ENCODE measurements at places on chromosomes 4 and X. TPM values are rescaled to one million over a fixed set of nuclear protein-coding genes. Genes with fewer than 3 reads are reported as not detected.

Gene DDIT4L
- total RNA-seq, result not detected

Gene MMRN1
- total RNA-seq, result 8.2 TPM

DNA sequence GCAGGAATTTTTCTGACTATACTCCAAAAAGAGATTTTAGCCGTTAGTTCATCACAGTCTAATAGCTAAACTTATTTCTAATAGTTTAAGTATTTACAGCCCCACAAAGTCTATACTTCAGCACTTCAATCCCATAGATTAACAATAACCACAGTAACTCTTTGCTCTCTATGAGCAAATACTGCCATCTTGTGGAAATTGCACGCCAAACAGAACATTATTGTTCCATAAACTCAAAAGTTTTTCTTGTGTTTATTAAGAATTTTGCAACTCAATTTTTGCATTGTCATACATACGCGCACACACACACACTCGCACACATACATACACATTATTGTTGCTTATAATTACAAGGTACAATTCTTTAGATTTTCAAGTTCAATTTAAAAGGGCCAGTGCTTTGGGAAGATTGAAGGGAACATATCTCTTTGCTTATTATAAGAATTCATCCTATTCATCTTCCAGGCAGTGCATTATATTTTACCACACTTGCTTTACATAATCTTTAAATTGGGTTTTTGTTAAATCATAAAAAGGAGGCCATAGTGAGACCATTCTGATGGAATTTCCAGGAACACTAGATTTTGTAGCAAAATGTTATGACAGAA, 63.8 kb upstream of the ATOH1 start:
- peak; percentile 26 for DNase-seq

GRCh38 chr4:13511101-13511500, 27.0 kb upstream of the RAB28 start:
- no peak for DNase-seq

Gene MAGEA10
- not detected for total RNA-seq

- no peak for DNase-seq
Observed at GRCh38 chr4:9921326-9921725, 100.0 kb downstream of the SLC2A9 start.

- DNase-seq, result no peak
Observed at GRCh38 chrX:54473993-54474859, 21.8 kb downstream of the FGD1 start.

DNA sequence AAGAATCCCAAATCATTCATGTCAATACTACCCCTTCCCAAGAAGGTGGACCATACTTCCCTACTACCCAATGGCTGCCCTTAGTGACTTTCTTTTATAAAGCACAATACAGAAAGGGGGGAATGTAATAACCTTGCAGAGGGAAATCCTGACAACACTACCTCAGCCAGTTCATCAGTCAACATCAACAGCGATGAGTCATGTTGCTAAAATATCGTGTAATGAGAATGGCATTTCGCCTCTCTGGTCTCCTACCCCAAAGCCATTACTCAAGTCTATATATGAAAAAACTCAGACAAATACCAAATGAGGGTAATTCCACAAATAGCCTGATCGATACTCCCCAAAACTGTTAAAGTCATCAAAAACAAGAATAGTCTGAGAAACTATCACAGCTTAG, 3.3 kb upstream of the MAGEA8 start:
- no peak for DNase-seq

DNA sequence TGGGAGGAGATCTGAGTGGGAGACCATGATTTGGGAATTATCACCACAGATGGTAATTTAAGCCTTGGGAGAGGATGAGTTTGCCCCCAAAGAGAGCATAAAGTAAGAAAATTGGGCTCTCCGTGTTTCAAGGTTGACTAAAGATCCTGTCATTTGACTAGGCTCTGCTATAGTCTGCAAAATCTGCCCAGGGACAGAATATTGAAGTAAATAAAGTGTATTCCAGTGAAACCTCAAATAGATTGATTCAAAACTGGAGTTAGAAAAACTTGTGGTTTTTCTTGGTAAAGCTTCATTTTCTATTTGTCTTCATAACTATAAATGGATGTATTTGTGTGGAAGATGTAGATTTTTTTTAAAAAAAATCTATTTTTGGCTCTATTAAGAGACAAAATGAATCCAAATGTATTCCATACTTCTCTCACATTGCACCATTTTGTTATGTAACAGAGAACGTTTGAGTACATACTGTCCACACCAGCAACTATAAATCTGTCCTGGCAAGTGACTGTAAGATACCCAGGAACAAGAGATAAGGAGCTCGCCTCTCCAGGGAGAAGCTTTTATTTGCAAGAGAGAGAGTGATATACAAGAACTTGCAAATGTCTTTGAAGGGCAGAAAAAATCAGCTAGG, 170.2 kb downstream of the CBR4 start:
- DNase-seq, result no peak

DNA sequence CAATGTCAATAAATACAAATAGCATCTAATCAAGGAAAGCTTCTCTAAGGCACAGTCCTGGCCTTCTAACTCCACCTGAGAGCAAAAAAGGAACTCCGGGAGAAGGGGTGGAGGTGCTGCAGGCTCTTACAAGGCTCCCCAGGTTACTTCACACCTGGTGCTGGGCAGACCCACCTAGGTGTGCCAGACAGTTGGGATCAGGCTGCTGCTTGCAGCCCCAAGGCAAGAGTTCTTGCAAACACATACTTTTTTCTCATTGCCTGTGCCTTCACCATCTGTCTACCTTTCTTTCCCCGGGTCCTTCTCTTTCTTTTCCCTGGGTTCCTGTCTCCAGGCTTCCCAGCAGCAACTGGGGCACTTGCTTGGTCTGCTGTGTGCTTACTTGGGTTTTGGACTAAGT, 81.4 kb upstream of the STIM2 start:
- no peak for DNase-seq

Gene PNMA6A
- 1.3 TPM for total RNA-seq

DNA sequence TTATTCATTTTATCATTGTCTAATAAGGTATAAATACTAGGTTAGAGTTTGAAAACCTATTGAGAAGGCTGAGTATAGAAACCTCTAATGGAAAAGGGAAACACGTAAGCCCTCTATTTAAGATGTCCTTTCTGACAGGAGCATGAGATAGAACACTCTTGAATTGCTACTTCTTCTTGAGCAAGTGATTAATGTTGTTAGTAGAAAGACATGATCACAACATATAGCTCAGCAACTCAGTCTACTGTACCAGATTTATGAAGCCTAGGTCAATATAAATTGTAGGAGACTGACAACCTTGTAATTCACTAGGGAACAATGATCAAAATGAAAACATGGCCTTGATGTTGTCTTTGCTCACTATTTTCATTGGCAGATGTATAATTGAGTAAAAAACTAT, 189.7 kb downstream of the ANTXR2 start:
- no peak for DNase-seq

GRCh38 chr4:75432683-75433082, 81.5 kb downstream of the RCHY1 start:
- DNase-seq, result no peak

Gene ATP8A1
- total RNA-seq, result 70.9 TPM

DNA sequence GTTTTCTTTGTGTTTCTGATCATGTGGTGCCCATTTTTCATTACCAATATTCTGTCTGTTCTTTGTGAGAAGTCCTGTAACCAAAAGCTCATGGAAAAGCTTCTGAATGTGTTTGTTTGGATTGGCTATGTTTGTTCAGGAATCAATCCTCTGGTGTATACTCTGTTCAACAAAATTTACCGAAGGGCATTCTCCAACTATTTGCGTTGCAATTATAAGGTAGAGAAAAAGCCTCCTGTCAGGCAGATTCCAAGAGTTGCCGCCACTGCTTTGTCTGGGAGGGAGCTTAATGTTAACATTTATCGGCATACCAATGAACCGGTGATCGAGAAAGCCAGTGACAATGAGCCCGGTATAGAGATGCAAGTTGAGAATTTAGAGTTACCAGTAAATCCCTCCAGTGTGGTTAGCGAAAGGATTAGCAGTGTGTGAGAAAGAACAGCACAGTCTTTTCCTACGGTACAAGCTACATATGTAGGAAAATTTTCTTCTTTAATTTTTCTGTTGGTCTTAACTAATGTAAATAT, 110.4 kb downstream of the IL13RA2 start:
- no peak for DNase-seq

DNA sequence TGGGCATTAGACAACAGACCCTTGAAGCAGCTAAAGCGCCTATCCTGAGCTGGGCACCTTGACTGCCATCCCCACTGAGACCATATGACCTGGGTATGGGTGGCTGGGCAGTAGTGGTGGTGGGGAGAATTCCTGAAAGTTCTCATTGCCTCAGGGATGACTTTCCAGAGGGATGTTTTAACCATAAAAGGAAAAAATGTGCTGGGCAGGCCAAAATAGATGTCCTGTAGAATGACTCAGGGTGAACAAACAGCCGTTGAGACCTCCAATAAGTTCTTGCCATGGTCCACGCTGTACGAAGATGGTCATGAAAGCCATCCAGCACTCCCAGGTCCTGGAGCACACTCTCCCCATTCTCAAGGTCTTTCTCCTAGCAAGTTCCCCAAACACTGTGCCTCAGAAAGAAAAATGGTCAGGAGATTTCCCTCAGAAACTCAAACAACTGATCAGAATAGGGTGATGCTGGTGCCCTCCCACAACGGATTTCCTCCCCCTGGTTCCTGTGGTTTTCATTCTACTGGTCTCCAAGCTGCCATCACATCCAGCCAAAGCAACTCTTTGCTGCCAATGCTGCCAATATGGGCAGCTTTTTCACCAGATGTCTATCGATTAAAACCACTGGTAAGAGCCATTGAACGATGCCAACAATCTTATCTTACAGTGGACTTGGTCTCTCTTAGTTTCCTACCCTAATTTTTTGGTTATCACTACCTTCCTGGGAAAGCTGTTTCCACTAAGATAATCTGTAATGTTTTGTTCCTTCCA, 11.2 kb downstream of the CDKN2AIP start:
- DNase-seq, result no peak

DNA sequence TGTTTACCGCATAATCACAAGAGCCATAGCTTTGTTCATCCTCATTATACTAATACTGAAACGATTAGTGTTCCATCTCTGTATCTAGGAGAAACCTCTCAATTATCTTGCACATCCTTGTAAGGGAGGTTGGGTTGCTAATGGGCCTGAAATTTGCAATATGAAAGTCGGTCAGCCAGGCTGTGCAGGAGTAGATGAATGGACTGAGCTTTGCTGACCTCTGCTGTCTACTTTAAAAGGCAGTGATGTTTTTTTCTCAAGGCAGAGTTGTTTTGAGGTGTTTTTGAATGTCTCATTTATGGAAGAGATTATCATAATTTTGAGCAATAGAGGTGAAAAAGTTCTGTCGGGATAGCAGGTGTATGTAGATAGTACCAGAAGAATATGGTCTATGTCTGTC, 47.9 kb upstream of the LINC00632 start:
- no peak for DNase-seq

DNA sequence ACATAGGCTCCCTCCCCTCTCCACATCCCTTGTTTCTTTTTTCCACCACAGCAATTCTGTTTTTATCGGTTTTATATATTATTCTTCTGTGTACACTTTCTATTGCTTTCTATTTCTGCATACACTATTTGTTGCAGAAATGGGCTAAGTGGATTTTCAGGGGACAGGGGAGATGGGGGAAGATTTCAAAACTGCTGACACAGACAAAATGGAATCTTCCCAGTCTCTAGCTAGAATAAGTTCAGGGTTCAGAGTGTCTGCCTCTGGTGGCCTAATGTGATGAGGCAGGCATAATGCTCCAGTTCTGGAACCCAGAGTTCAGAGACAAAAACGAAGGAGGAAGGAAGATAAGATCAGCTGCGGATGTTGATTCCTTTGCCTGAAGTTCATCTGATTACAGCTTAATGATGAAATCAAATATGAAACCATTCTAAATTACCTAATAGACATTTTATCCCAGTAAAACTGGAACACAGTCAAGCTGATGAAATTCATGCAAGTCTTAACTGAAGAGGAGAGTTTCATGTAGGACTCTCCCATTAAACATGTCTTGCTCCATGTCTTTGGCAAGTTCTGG, 447.1 kb downstream of the AFF2 start:
- no peak for DNase-seq

- DNase-seq, result no peak
Observed at GRCh38 chr4:188661502-188661901, 522.3 kb downstream of the TRIML1 start.

Gene GPAT3
- total RNA-seq, result 4.3 TPM

GRCh38 chr4:10171055-10171454, 54.5 kb upstream of the WDR1 start:
- DNase-seq, result no peak

DNA sequence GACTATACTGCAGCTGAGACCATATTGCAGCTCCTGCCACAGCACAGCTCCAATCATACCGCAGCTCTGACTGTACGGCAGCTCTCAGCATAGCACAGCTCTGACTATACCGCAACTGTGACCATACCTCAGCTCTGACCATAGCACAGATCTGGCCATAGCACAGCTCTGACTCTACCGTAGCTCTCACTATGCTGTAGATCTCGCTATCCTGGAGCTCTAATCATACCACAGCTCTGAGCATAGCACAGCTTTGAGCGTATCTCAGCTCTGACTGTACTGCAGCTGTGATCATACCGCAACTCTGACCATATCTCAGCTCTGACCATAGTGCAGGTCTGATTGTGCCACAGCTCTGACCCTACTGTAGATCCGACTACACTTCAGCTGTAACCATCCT, 139.2 kb downstream of the ASMT start:
- DNase-seq, result no peak

DNA sequence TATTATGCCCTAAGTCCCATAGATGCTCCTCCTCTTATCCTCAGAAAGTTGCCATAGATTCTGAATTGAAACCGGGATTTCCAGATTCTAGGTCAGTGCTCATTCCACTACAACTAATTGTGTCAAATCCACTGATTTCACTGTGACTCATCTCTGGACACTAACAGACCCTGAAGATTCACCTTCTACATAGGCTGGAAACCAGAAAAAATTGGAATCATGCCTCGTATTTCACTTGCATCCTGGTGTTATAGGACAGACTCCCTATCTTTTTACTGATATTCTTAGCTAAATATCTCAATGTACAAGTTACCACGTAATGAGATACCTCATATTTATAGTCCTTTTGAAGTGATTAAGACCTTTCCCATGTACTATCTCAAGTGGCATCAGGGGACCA, 36.7 kb downstream of the CLNK start:
- no peak for DNase-seq

- DNase-seq, result no peak
Observed at GRCh38 chr4:51958199-51958968, 61.8 kb downstream of the LRRC66 start.

DNA sequence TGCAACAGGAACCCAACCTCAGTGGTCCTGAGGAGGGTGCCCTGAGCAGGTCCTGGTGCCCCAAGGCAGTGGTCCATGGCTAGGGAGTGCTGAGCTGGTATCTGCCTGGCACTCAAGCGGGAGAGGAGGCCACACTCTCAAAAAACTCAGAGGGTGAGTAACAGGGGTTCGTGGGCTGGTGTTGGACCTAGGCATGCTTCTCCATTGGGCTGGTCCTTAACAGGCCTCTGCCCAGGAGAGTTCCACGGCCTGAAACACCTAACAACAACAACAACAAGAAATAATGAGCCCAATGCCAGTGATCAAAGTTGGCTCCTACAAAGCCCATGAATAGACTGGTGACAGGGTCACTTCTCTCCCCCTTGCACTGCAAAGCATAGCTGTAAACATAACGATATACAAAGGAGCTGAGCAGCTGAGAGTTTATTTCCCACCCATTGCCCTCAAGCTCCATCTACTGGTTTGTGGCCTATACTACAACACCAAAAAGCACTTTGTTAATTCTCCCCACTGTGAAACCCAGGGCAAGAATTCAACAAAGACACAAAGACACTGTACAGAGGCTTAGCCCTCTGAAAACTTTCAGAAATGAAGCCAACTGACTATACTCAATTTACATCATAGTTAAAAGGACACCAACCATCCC, 736.1 kb upstream of the ADGRL3 start:
- no peak for DNase-seq

Gene CENPI
- total RNA-seq, result not detected

Gene ANK2
- total RNA-seq, result 11.5 TPM

Gene JCHAIN
- total RNA-seq, result 27.7 TPM
